ENCODE measurements at places on chromosomes 3 and 15.

GRCh38 chr3:61687206-61687605 lies 125.8 kb downstream of the PTPRG start:
- DNase-seq: no peak

- no peak for DNase-seq
Measured at GRCh38 chr3:190119461-190120268, 1.0 kb downstream of the P3H2 start.

DNA sequence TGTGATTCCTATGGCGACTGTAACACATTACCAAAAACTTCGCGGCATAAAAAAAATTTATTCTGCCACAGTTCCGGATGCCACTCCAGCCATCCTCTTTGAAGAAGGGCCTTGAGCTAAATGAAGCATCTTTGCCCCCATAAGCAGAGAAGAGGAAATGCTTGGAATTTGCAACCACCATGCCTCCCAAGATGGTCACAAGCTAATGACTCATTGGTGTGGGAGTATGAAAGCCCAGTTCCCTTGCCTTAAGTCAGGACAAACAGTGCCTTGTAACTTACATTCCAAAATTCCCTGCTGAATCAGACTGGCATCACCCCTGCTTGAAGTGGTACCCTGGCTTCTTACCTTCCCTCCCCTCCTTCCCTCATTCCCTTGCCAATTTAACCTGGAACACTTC lies 1077.4 kb downstream of the EPHA3 start:
- no peak for DNase-seq

GRCh38 chr3:111728566-111728935 lies 130.5 kb upstream of the PHLDB2 start:
- no peak for DNase-seq

DNA sequence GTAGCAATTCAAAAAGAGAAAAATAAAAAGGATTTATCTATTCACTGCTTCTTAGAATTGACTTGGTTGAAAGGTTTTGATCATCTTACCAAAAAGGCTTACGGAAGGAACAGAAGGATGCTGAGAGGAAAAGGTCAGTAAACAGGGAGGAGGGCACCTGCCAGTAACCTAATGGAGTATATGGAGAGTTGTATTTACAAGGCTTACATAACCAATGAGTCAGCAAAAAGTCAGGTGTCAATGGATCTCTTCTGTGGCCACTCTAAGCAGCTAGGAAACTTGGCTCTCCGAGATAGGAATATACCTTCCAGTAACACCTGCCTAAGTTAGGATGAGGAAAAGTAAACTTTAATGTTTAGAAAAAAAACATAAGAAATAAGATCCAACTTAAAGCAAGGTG lies 80.5 kb upstream of the PLXND1 start:
- no peak for DNase-seq

GRCh38 chr3:45984331-45985312 lies 11.0 kb downstream of the FYCO1 start:
- no peak for DNase-seq

DNA sequence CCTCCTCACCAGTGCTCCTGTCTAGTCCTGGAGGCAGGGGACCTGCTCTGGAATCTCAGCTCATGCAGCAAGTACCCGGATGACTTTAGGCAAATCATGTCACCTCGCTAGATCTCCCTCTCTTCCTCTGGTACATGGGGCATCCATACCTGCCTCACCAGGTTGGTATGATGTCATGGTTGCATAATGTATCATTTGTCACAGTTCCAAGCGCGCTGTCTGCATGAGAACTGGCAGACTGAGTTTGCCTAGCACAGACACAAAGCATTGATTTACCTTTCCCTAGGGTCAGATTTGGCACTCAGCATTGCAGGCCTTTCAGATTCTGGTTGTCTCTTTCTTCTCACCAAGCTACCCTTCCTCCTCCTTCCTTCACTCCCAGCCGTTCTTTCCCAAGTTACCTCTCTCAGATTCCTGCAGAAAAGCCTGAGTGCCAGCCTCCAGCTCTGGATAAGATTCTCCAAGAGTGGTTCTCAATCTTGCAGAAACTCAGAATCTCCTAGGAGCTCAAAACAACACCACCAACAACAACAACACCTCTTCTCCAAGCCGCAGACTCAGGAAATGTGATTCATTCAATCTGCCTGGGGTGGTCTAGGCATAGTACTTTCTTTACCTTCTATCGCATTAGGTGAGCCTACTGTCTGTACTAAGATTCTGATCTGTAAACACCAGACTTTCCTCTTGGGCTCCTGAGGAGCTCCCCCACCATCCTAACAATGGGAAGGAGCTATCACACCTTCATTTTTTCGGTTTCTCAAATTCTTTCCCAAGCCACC lies 29.5 kb downstream of the FAM43A start:
- no peak for DNase-seq

DNA sequence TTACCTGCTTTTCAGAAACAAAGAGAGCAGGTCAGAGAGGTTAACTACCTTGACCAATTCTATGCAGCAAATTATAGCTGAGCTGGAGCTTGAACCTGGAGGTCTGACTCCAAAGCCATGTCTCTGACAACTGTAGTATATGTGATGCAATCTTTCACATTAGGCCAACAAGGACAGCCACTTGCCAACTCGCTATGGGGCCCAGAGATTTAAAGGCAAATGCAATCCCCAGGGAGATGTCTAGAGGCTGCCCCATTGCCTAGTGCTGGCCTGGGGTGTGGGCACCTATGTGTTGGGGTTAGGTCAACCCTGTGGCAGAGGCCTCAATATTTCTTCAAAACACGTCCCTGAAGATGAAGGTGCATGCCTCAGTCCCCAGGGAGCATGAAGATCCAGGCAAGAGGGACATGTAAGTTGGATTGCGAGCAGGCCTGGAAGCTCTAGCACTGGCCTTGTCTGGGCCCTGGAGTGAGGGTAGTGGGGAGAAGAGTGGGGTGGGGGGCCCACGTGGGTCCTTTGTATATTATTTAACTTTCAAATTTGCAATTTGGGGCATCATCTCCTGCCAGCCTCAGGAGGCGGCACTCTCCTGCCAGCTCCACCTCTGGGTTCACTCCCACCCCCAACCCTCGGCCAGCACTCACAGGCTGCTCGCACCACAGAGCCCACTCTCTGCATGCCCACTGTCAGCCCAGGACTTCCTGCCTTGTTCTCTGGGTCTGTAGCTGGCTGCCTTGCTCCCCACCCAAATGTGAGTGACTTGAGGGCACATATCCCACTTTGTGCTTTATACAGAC lies 64.3 kb downstream of the SLC12A8 start:
- no peak for DNase-seq

DNA sequence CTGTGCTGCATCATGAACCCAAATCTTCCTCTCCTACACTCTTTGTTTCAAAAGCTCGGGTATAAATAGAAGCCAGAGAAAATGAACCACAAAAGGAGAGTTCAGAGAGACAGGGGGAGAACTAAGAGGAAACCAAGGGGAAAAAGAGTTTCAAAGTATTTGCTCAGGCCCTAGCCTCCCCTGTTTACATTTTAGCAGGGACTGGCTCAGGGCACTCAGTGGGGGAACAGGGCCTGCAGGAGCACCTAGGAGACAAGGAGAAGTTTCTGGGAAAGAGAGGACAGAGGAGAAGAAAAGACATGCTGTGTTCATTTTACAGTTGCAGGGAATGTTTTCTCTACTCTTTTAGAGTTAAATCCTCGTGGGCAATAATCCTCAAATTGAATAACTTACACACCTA lies 8.5 kb upstream of the IL17RD start:
- DNase-seq: no peak

GRCh38 chr3:157650699-157651098 lies 147.5 kb upstream of the VEPH1 start:
- DNase-seq: no peak

- no peak for DNase-seq
Measured at GRCh38 chr3:105610473-105610872, 243.8 kb downstream of the ALCAM start.

- no peak for DNase-seq
Measured at GRCh38 chr3:125160606-125161371, 51.8 kb downstream of the SLC12A8 start.

- DNase-seq: no peak
Measured at GRCh38 chr3:98731720-98732285, 31.3 kb upstream of the ST3GAL6 start.

DNA sequence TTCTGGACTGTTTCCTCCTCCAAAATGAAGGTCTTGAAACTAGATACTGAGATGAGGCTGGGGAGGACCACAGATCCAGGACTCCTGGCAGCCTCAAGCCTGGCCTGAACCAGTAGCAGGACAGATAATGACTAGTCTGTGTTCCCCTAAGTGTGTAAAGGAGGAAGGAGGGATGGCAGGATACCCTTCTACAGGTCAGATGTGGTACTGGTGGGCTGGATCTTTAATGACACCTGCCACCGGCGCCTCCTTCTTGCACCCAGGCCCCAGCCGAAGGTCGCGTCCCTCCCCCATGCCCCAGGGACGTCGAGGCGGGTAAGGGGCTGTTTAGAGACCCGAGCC lies 556 bp downstream of the USP19 start:
- no peak for DNase-seq

All from GM04503 (cell line).